ENCODE measurements at places on chromosomes 11 and 22.

- H3K27ac ChIP-seq = no peak overlapping the region
- H3K36me3 ChIP-seq = no peaks in the 10 kb centered on the region
- no peaks in the 10 kb centered on the region for H3K4me1 ChIP-seq
- no peaks in the 10 kb centered on the region for H3K27me3 ChIP-seq
- no peak overlapping the region for H3K4me3 ChIP-seq
Observed at GRCh38 chr11:115481528-115481927, 22.7 kb downstream of the CADM1 start.

DNA sequence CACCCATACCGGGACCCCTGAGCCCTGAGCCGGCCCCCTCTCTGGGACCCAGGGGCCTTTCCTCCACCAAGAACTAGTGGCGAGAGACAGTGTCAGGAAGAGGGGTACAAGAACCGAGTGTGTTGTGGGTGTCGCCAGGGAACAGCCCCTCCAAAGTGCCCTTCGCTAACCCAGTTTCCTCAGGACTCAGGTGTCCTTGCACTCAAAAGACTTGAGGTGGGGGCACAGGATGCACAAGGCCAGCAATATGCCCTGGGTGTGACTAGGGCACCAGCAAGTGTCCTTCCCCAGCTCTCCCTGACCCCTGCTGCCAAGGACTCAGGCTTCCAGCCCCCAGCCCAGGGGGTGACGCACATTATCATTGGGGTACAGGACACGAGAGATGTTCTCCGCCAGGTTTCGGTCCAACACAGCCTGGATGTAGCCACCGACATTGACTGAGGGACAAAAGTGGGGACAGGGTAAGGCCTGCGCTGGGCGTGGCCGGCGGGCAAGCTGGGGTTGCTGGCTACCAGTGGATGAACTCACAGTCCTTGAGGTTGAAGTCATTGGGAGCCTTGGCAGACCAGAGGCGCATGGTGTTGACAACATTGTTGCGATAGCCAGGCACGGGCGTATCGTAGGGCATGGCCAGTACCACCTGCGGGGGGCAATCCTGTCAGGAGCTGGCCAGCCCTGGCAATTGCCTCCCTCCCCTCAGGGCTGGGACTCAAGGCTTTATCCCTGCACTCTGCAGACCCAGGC lies 4.7 kb downstream of the PYGM start:
- H3K4me1 ChIP-seq = no peaks in the 10 kb centered on the region
- H3K4me3 ChIP-seq = no peak overlapping the region
- no peak overlapping the region for H3K27ac ChIP-seq

DNA sequence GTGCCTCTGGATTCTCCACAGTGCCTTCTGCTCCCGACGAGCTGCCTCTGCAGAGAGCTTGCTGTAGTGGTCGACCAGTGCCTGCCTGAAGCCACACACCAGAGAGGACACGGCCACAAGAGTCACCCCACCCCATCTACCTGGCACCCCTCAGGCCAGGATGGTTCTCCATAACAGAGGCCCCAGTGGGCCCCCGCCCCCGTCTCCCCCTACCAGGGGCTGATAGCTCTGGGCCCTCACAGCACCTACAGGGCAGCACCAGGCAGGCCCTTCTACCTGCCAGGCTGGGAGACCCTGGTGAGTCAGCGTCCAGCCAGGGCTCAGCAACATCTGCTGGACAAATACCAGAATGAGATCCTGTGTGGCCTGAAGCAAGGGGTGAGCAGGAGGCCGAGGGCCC lies 21.7 kb downstream of the SELENOO start:
- H3K27ac ChIP-seq = no peak overlapping the region
- H3K36me3 ChIP-seq = peaks cover 70% of the 10 kb centered on the region
- no peak overlapping the region for H3K4me3 ChIP-seq
- H3K27me3 ChIP-seq = no peaks in the 10 kb centered on the region

DNA sequence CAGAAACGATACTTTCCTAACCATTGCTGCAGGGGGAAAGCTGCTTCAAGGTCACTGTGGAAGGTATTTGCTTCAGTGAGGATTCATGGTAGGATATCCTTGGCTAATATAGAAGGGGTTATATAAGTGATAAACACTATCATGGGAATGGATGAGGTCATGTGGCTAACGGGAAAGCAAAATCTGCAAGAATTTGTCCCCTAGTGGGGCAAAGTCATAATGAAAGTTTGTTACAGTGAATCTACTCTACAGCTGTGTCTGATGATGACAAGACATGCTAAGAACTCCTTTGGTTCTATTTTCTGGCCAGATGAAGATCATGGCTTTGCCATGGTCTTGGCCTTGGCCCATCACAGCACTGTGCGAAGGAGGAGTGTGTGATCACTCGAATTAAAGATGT lies 13.8 kb downstream of the MMP20 start:
- peak overlapping the region; percentile 22 for H3K27ac ChIP-seq
- H3K4me1 ChIP-seq = peaks cover 55% of the 10 kb centered on the region
- no peaks in the 10 kb centered on the region for H3K27me3 ChIP-seq
- H3K4me3 ChIP-seq = no peak overlapping the region
- DNase-seq = no peak

GRCh38 chr11:70079691-70080090 lies 1.6 kb downstream of the ANO1 start:
- no peak overlapping the region for H3K27ac ChIP-seq
- H3K27me3 ChIP-seq = peaks cover 15% of the 10 kb centered on the region
- peak overlapping the region; percentile 57 for H3K4me3 ChIP-seq
- DNase-seq = no peak

- H3K27me3 ChIP-seq = no peaks in the 10 kb centered on the region
- no peaks in the 10 kb centered on the region for H3K36me3 ChIP-seq
- no peaks in the 10 kb centered on the region for H3K4me1 ChIP-seq
- no peak overlapping the region for H3K4me3 ChIP-seq
- DNase-seq = no peak
- H3K27ac ChIP-seq = no peak overlapping the region
Observed at GRCh38 chr11:102589047-102589459, 36.1 kb downstream of the MMP20 start.

DNA sequence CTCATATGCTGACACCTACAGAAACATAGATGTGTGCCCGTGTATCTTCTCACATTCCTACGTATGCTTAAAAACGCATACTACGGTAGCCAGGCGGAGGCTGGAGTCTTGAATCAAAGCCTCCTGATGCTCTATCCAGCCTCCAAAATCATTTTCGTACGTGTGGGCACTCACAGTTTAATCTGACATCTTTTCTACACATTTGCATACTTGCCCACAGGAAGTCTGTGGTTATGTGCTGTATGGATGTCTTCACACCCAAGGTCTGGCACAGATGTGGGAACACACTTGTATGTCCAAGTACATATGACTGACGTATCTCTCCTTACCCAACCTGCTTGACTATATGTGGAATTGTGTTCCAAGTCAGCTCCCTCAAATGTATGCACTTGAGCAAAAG lies 561.8 kb upstream of the CADM1 start:
- no peak for DNase-seq
- no peaks in the 10 kb centered on the region for H3K27me3 ChIP-seq
- no peak overlapping the region for H3K27ac ChIP-seq
- H3K36me3 ChIP-seq = no peaks in the 10 kb centered on the region
- no peak overlapping the region for H3K4me3 ChIP-seq

GRCh38 chr22:50144005-50144614 lies 26.4 kb upstream of the PANX2 start:
- peaks cover 50% of the 10 kb centered on the region for H3K27me3 ChIP-seq
- DNase-seq = no peak
- no peak overlapping the region for H3K27ac ChIP-seq
- no peaks in the 10 kb centered on the region for H3K36me3 ChIP-seq
- no peak overlapping the region for H3K4me3 ChIP-seq
- peaks cover 22% of the 10 kb centered on the region for H3K4me1 ChIP-seq

DNA sequence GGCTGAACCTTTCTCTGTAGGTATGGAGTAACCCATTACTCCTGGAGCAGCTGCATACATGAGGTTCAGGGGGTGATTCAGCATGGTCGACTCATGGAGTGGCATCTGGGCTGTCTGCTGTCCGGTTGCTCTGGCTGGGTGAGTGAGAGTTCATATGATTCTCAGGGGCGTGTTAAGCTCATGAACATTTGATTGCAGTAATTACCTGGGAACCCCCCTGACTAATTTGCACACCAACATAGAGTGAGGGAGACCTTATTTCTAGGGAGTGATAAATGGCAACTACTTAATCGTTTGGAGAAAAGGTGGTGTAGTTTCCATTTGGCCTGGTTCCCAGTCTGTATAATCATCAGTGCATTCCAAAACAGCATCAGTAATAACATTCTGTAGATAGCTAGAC lies 661.9 kb downstream of the ETS1 start:
- H3K27ac ChIP-seq = no peak overlapping the region
- H3K4me3 ChIP-seq = no peak overlapping the region
- H3K36me3 ChIP-seq = no peaks in the 10 kb centered on the region
- no peaks in the 10 kb centered on the region for H3K4me1 ChIP-seq
- no peaks in the 10 kb centered on the region for H3K27me3 ChIP-seq

DNA sequence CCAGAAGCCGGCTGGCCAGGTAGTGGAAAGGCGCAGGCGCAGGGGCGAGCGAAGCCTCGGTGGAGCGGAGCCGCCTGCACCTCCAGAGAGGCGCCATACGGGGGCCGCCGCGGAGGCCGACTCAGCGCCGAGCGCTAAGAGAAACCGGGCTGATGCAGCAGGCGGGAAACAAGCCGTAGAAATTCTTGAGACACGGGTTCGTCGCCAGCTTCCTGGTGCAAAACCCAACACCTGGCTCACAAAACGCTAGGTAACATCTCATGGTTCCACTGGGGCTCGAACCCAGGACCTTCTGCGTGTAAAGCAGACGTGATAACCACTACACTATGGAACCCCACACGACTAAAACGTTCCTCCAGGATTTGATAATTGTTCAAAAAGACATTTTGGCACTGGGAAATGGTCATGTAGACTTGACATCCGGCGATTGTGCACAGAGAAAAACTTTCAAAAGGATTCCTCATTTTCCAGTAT lies 39.1 kb downstream of the OR4D9 start:
- peak overlapping the region; percentile 100 for H3K27ac ChIP-seq
- H3K27me3 ChIP-seq = peaks cover 8% of the 10 kb centered on the region
- DNase-seq = peak; percentile 93
- peaks cover 33% of the 10 kb centered on the region for H3K36me3 ChIP-seq
- H3K4me1 ChIP-seq = peaks cover 41% of the 10 kb centered on the region
- peak overlapping the region; percentile 69 for H3K4me3 ChIP-seq

GRCh38 chr11:119607726-119608125 lies 121.3 kb downstream of the NECTIN1 start:
- H3K4me3 ChIP-seq = no peak overlapping the region
- H3K36me3 ChIP-seq = no peaks in the 10 kb centered on the region
- no peaks in the 10 kb centered on the region for H3K27me3 ChIP-seq
- H3K4me1 ChIP-seq = peaks cover 15% of the 10 kb centered on the region
- DNase-seq = no peak

DNA sequence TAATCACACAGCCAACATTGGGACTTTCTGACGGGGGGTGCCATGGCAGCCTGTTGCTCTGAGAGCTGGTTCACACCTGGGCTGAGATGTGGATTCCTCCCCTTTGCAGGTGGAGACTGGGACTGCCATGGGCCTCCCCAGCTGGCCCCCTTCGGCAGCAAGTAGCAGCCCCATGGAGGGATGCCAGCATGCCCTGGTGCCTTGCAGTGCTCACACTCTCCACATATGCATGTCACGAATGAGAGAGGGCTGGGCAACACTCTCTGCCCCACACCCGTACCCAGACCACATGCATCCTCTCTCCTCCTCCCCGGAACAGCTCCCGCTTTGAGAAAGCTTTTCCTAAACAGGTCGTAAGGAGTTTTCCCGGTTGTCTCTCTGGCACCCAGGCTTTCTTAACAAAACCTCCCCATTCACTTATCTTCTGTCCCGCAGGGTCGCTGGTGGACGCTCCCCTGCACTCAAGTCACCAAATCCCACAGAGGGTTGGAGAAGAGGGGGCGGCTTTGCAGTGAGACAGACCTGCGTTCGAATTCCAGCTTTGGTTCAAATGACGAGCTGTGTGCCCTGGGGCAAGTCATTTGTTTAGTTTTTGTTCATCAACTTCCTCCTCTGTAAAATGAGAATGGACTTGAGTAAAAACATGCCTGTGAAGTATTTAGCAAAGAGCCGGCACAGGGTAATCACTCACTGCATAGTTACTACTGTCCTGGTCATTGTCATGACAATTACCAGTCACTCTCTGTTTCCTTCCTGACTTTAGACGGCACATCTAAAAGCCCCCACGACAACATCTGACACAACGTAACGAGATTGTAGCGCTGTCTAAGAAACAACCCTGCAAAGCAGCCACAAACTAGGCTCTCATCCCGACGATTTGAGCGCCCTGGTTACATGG lies 231.3 kb upstream of the B3GAT1 start:
- no peak overlapping the region for H3K27ac ChIP-seq
- no peak overlapping the region for H3K4me3 ChIP-seq
- H3K27me3 ChIP-seq = no peaks in the 10 kb centered on the region
- DNase-seq = no peak
- no peaks in the 10 kb centered on the region for H3K4me1 ChIP-seq

DNA sequence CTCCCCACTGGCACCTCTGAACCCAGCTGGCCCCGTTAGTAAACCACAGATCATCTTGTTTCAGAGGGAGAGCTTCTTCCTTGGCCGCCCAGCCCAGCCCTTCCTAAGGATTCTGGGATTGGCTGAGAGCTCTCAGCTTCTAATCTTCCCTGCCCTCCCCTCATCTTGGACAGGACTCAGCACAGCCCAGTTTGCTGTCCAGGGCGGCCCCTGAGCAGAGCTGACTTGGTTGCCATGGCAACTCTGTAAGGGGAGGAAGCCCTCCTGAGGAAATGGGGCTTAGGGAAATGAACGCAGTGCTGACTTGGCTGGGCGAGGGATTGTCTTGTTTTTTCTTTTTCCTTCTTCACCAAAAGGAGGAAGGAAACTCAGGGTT lies 4.6 kb downstream of the APOL4 start:
- no peak overlapping the region for H3K27ac ChIP-seq
- peaks cover 10% of the 10 kb centered on the region for H3K4me1 ChIP-seq
- DNase-seq = no peak

DNA sequence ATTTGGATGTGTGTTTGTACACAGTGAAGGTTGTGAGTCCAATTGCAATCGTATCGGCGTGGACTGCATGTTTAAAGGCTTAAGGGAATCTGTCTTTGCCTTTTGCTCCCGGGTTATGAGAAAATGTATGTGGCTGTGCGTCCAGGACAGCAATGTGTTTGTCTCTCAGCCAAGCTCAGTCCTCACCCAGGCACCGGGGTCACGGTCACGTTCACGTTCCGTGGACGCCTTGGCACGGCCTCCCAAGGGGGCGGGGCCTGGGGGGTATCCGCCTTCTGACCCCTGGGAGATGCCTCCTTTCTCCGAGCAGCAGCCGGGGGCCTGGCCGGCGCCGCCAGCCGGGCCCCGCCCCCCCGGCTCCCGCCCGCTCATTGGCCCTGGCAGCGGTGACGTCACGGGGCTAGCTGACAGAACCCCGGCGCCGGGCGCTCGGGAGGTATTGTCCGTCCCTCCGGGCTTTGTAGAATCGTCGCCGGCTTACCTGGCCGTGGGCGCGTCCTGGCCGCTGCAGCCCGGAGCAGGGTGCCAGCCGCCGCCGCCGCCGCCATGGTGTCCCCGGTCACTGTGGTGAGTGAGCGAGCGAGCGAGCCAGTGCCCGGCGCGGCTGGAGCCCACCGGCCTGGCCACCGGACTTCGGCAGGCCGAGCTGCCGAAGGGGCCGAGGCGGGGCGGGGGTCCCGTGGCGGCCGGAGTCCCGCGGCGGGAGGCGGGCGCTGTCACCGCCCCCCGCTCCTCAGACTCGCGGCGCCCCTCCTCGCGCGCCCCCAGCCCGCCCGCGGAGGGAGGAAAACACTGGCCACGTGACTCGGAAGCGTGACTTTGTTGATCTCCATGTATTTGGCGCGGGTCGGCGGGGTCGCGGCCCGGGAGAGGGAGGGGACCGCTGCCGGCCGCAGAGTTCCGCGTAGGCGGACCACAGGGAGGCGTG lies at the start of gene TMEM86A:
TSS of gene TMEM86A (plus strand) at position 439 of the 928 bp plus-strand sequence. CDS start at position 547, 108 bp downstream.
- peak within 1 kb of the TSS; percentile 72 for H3K4me3 ChIP-seq
- peaks cover 8% of the 10 kb centered on the region for H3K27me3 ChIP-seq
- peak within 1 kb of the TSS; percentile 85 for H3K27ac ChIP-seq
- H3K4me1 ChIP-seq = peaks cover 35% of the 10 kb centered on the region
- peak; percentile 94 for DNase-seq

All from Calu3 (cell line).